ENCODE measurements at places on chromosomes 7 and 10.

GRCh38 chr10:126421756-126422256 is 33.5 kb upstream of the ADAM12 start:
- no peak for DNase-seq

DNA sequence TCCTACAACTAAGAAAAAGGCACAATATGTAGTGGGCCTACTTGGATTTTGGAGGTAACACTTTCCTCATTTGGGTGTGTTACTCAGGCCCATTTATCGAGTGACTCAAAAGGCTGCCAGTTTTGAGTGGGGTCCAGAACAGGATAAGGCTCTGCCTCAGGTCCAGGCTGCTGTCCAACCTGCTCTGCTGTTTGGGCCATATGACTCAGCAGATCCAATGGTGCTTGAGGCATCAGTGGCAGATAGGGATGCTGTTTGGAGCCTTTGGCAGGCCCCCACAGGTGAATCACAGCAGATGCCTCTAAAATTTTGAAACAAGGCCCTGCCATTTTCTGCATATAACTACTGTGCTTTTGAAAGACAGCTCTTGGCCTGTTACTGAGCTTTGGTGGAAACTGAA is 24.5 kb upstream of the OR13A1 start:
- no peak for DNase-seq

DNA sequence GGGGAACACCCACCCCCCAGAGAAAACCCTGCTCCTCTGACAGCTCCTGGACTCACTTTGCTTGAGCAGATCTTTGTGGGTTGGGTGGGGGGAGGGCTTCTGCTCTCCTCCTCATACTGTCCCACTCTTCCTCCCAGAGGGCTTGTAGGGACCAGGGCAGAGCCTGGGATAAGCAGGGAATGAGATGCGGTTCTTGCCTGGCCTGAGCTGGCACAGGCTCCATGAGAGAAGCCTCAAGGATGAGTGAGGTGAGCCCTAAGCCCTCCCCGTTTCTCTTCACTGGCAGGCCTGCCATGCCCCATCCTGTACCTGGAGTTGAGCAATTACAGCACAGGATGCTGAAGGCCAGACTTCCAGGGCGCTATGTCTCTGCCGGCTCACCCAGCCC is 134.7 kb downstream of the ADAM12 start:
- no peak for DNase-seq

DNA sequence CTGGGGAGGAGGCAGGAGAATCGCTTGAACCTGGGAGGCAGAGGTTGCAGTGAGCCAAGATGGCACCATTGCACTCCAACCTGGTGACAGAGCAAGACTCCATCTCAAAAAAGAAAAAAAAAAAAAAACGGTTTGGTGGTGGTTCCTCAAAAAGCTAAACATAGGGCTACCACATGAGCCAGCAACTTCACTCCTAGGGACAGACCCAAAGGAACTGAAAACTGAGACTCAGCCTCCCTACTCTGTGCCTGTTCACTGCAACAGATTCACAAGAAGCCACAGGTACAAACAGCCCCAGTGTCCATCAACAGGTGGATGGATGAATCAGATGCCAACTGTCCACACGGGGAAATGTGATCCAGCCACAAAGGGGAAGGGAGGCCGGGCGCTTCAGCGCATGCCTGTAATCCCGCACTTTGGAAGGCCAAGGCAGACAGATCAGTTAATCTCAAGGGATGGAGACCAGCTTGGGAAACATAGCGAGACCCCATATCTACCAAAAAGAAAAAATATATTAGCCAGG is 79.1 kb upstream of the TNRC18 start:
- DNase-seq = no peak

- no peak for DNase-seq
Measured at GRCh38 chr7:30994206-30995100, 30.7 kb downstream of the GHRHR start.

DNA sequence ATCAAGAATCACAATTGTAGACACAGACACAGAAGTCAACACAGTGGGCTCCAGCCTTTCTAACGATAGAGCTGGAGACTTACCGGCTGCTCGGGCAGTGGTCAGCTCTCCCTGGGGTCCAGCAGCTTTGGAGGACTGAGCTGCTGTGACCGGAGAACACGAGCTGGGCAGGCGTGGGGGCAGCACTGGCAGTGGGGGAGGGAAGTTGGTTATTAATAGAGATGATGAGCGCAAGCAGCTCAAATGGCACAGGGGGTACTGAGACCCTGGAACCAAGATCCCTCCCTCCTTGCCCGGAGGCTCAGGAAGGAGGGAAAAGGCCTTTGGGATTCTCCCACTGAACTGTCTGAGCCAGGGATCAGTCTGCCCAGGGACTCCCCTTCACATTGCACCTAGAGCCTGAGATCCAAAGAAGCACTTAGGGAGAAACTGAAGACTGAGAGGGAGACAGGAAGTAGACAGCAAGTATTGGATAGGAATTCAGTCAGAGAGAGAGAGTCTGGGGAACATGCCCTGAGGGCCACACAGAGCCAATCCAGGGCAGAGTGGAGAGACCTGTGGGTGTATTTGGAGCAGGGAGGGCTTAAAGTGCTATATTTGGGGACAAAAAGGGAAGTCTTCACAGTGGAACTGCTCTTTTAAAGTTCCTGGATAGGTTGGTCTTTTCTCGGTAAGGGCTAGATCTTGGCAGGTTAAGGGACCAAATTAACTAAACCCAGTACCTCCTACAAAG is at the start of gene MYOZ1:
Gene MYOZ1 (minus strand): TSS at position 147 of the 733 bp plus-strand sequence. CDS start 1,457 bp downstream, outside the sequence.
- DNase-seq = no peak

- no peak for DNase-seq
Measured at GRCh38 chr10:51313773-51314478, 239.6 kb downstream of the PRKG1 start.

DNA sequence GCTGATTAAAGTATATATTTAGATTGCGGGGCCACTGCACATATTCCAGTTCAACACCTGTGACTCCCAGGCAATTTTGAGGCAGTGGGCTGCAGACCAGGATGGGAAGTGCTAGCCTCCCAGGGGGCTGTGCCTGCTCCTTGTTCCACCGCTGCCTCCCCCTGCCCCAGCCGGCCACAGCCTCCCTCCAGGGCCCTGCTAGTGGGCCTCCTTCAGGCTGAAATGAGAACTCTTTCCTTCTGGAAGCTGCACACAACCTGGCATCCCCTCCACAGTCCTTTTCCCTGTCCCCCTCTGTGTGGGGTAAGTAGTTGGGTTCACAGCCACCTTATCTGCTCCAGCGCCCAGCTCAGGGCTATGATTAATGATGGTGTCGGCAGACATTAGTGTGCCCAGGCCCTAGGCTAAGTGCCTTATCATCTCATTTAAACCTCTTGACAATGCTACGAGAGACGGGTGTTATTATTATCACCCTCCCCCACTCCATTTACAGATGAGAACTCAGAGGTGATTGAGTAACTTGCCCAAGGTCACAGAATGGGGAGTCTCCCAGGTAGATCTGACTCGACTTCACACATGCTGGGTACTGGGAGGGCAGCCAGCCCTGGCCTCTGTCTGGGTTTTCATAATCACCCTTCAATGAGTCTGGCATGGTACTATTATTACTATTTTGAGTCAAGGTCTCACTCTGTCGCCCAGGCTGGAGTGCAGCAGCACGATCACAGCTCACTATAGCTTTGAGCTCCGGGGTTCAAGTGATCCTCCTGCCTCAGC is 10.8 kb upstream of the SFRP5 start:
- DNase-seq = no peak

- DNase-seq = no peak
Measured at GRCh38 chr10:119337796-119338432, 130.5 kb downstream of the GRK5 start.

DNA sequence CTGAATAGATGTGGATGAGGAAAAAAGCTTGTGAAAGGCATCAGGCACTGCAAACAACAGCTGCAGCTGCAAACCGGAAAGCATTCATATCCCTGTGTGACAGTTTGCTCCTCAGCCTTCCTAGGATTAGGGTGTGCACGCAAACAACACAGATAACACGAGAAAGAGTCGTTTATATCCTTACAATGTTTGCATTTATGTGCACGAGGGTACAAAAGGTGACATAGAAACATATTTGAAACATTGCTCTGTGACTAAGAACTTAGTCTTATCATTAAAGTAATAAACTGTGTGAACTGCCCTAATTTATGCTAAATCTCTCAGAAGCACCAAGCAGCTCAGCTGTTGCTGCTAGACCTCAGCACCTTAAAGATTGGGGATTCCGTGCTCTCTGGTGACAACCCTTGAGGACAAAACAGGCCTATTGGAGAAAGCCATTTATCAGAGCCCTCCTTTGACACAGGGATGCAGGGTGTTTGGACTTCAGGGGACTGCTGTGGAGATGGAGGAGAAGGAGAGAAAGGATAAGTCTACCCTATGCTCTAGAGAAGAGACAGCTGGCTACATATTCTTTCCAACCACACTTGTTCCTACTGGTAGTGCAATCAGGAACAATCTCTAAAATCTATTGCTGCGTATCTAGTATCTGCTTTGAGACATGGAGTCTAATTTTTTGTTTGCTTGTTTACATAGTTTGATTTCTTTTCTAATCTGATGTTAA is 176.2 kb downstream of the GNAT3 start:
- no peak for DNase-seq

GRCh38 chr7:77330169-77330882 is 85.8 kb downstream of the GSAP start:
- no peak for DNase-seq

GRCh38 chr10:118568327-118568848 is 27.1 kb downstream of the PRLHR start:
- no peak for DNase-seq

- DNase-seq = no peak
Measured at GRCh38 chr10:58546722-58547445, 34.2 kb downstream of the BICC1 start.

GRCh38 chr10:114821915-114822443 is 399 bp downstream of the FHIP2A start:
- DNase-seq = no peak

- no peak for DNase-seq
Measured at GRCh38 chr7:1619152-1620079, 49.6 kb upstream of the PSMG3 start.

DNA sequence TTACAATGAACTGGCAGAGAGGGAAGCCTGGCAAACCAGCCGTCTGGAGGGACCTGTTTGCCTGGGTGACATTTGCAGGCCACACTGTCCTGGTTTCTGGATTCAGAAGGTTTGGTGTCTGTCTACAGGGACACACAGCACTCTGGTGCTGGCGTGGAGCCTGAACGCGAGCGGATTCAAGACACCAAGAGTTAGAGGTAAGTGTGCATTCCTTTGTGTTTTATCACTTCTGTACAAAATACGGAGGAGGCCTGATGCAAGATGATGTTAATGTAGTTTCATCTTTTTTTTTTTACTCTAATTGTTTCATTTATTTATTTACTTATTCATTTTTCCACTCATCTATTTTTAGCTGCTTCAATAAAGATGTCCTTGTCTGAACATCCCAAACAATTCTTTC is 485.3 kb upstream of the ADARB2 start:
- DNase-seq = no peak

- DNase-seq = no peak
Measured at GRCh38 chr10:12484002-12484918, 134.9 kb downstream of the CAMK1D start.

- DNase-seq = no peak
Measured at GRCh38 chr7:69800495-69800894, 202.2 kb downstream of the AUTS2 start.

GRCh38 chr7:6167004-6167551 is 105.3 kb downstream of the CYTH3 start:
- DNase-seq = peak; percentile 6

DNA sequence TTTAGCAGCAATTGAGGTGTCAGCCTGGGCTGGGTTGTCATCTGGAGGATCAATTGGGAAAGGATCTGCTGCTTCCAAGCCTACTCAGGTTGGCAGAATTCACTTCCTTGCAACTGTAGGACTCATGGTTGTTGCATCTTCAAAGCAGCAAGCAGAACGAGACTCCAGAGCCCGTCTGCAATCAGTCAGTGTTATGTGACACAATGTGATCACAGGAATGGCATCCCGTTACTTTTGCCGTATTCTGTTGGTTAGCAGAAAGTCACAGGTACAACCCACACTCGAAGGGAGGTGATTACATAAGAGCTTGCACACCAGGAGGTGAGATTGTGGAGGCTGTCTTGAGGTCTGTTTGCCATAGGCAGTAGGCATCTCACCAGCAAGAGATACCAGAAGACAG is 15.4 kb upstream of the LYZL1 start:
- no peak for DNase-seq

DNA sequence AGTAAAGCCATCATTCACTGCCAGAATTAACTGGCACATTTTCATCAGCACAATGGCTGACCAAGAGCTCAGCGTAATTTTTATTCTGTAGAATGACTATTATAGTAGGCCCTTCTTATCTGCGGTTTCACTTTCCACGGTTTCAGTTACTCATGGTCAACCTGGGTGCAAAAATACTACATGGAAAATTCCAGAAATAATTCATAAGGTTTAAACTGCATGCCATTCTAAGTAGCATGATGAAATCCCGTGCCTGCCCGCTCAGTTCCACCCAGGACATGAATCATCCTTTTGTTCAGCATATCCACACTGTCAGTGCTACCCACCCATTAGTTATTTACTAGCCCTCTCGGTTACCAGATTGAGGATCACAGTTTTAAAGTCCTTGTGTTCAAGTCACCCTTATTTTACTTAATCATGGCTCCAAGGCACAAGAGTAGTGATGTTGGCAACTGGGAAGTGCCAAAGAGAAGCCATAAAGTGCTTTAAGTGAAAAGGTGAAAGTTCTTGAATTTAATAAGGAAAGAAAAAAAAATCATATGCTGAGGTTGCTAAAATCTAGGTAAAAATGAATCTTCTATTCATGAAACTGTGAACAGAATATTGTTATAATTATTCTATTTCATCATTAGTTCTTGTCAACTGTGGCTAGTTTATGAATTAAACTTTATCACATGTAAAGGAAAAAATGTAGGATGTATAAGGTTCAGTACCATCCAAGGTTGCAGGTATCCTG is 204.9 kb downstream of the DOCK4 start:
- DNase-seq = no peak

- no peak for DNase-seq
Measured at GRCh38 chr7:55189878-55190436, 171.1 kb downstream of the EGFR start.

- DNase-seq = no peak
Measured at GRCh38 chr10:127881262-127881661, 11.5 kb downstream of the CLRN3 start.

- DNase-seq = no peak
Measured at GRCh38 chr10:62131724-62132123, 136.9 kb downstream of the RTKN2 start.

- DNase-seq = no peak
Measured at GRCh38 chr7:117324960-117325359, 2.1 kb upstream of the WNT2 start.

DNA sequence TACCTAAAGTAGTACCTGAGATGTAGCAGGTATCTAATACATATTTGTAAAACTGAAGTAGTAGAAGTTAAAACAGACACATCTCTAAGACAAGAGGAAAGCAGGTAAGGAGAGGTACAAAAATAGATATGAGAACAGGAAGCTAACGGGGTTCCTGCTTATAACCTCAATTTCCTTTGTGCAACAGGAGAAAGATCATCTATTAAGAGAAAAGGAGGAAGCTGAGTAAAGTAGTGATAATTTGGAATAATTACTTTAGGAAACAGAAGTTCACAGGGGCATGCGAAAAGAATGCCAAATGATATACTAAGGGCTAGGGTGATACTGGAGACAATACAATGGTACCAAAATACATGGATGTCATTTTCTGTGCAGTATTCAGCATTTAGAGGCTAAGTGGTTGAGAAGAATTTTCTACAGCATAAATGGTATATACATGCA is 108.7 kb downstream of the NRBF2 start:
- DNase-seq = no peak

Measured in NCI-H187 treated with DMSO at 0.1 percent for 48 hours (cell line).